Right kidney (tissue), 9 donors: ENCODE measurements at places on chromosomes 12 and 14.

DNA sequence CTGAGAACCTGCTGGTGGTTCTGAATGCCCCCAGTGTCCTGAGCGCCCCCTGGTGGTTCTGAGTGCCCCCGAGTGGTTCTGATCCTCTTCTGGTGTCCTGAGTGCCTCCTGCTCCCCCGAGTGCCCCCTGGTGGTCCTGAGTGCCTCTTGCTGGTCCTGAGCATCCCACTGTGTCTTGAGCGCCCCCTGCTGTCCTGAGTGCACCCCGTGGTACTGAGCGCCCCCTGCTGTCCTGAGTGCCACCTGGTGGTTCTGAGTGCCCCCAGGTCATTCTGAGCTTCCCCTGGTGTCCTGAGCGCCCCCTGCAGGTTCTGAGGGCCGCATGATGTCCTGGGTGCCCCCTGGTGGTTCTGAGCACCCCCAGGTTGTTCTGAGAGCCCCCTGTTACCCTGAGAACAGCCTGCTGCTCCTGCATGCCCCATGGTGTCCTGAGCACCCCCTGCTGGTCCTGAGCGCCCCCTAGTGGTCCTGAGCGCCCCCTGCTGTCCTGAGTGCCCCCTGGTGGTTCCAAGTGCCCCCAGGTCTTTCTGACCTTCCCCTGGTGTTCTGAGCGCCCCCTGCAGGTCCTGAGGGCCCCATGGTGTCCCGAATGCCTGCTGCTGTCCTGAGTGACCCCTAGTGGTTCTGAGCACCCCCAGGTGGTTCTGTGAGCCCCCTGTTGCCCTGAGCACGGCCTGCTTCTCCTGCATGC, 1165.4 kb downstream of the TMEM121 start:
- DNase-seq, result no peak

GRCh38 chr14:96122496-96122895, 82.1 kb upstream of the BDKRB2 start:
- DNase-seq, result no peak

- no peak for DNase-seq
Measured at GRCh38 chr14:53341324-53341723, 188.2 kb upstream of the DDHD1 start.

- DNase-seq, result peak; percentile 68
Measured at GRCh38 chr14:68843471-68844209, 50.8 kb upstream of the ZFP36L1 start.

DNA sequence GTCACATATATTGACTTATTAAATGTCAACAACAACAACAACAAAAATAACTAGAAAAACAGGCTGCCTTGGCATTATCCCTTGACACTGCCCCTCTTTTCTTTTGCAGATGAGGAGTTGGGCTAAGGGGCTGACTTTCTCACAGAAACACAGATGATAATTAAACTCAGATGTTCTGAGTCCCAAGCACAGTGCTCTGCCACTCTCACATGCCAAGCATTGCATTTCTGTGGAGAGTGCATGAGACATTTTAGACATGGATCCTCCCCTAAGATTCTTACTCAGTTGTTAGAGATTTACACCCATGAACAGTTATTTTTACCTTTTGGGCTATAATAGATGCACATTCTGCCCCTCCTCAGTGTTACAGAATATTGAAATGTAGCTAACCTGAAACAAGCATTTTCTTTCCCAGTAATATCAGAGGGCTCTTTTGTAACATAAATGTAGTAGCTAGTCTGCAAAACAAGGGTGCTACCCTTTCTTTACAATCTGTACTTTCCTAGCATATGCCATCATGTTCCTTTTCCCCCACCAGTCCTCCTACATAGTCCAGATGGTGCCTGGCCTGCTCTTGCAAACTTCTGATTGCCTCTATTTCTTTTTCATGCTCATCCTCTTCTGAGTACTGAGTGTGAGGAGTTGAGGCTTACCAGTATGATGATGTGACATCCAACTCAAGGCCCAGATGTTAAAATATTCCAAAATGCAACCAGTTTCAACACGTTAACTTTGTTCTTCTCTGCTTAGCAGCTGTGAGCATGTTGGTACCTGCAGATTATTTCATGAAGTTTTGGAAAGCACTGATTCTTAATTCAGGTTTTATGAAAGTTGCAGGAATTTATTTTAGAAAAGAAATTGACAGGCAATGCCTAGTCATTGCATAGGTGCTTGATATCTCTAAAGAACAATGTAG, 125.0 kb upstream of the ATP2B1 start:
- DNase-seq, result no peak

GRCh38 chr14:104726600-104727451, 2.8 kb downstream of the ADSS1 start:
- DNase-seq, result no peak

DNA sequence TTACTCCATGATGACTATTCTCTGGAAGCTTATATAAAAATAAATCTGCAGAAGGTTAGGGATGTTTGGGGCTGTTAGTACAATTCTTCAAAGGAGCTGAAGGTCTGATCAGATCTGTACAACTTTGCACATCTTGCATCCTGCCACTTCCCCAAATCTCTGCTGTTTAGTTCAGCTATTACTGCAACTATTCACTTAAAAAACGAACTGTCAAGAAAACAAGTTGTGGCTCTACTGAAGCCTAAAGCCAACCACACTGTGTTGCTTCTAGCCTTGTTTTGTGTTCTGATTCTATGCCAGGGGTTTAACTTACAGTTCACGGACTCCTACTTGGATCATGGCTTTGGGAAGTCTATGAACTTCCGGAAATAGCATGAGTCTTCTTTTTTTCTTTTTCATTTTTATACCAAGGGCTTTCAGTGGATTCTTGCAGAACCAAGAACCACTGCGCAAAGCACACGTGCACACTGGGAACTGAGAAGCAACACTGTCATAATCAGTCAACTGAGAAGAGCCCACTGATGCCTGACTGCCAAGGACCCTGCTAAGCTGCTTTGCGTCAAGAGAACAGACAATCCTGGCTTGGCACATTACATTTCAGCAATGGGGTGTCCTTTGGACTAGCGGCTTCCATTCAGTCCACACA, 66.3 kb upstream of the EEA1 start:
- no peak for DNase-seq

- no peak for DNase-seq
Measured at GRCh38 chr12:89980236-89980635, 271.6 kb upstream of the ATP2B1 start.

GRCh38 chr14:20492486-20492885, 12.9 kb upstream of the RNASE10 start:
- DNase-seq, result no peak

DNA sequence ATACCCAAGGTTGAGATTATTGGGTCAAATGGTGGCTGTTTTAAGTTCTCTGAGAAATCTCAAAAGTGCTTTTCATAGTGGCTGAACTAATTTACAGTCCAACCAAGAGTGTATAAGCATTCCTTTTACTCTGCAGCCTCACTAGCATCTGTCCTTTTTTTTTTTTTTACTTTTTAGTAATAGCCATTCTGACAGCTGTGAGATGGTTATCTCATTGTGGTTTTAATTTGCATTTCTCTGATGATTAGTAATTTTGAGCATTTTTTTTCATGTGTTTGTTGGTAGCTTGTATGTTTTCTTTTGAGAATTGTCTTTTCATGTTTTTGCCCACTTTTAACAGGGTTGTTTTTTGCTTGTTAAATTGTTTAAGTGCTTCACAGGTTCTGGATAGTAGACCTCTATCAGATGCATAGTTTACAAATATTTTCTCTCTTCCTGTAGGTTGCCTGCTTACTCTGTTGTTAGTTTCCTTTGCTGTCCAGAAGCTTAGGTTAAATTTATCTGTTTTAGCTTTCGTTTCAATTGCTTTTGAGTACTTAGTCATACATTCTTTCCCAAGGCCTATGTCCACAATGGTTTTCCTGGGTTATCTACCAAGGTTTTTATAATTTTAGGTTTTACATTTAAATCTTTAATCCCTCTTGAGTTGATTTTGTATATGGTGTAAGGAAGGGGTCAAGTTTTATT, 881.3 kb upstream of the SEL1L start:
- no peak for DNase-seq

DNA sequence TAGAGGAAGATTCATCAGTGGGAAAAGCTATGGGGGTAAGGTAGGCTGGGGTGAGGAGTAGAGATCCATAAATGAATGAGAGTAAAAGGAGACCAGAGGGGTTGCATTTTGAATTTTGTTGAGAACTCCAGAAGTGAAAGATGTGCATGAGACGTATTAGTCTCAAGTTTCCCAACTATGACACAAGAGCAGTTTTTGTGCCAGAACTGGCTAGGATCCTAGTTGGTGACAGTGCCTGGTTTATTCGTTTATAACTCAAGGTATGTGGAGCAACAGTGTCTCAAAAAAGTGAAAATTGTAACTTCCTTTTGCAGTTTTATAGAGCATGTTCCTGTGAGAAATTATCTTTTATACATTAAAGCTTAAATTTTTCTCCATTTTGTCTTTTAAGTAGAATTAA, 377.0 kb downstream of the NPAS3 start:
- DNase-seq, result no peak

- no peak for DNase-seq
Measured at GRCh38 chr14:24426150-24426911, 3.1 kb downstream of the CBLN3 start.

DNA sequence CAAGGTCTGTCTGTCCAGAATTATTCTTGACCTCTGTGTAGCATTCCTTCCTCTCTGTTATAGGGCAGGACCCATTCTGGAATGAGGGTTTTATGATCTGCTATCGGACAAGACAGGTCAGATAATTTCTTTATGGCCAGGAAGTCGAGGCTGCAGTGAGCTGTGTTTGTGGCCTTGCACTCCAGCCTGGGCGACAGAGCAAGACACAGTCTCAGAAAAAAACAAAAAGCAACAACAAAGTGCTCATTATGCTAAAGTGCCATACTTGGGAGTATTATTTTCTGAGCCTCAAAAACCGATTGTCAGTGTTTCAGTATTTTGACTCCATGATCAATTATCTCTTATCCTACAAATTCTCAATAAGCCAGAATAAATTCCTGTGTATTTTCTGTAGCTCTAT, 4.1 kb downstream of the CIPC start:
- no peak for DNase-seq

- DNase-seq, result no peak
Measured at GRCh38 chr12:78928200-78929074, 63.9 kb downstream of the SYT1 start.

GRCh38 chr14:63513756-63514155, 29.4 kb downstream of the PPP2R5E start:
- DNase-seq, result no peak

DNA sequence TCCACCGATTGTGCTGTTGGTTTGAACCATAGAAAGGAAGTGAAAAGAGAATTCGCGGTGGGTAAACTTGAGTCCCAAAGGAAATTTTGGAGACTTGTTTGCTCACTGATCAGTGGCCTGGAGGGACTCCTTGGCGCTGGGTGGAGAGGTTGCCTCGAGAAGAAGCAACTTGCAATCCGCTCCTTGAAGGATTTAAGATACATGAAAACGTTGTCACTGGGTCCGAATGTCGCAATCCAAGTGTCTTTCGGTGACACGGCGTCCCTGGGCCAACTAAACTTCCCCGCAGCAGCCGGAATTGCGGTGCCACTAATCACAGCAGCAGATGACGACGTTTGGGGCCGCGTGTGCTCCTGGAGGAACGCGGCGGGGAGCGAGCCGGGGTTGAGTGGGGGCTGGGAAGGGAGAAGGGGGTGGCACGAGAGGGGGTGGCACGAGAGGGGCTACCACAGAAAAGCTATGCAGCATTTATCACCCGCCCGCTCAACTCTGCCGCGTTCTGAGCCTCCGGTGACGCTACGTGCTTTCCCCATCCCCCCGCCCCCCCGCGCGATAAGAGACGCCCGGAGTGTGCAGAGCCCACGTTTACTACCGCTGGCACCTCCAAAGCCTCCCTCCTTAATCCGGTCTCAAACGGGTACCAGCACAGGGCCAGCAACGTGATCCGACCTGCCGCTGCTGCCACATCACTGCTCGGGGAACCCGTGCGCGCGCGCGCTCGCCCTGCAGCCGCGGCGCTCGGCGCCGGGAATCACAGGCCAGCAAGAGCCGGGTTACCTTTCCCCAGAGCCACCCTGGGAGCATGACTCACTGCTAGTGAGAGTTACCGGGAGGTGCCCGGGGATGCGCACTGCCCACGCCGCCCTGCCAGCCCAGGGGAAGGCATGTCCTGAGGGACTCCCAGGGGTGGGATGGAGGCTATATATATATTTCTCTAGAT, 833 bp upstream of the BHLHE41 start:
- DNase-seq, result peak; percentile 85

GRCh38 chr14:35341751-35342488, 49.7 kb downstream of the PSMA6 start:
- DNase-seq, result peak; percentile 83

- DNase-seq, result no peak
Measured at GRCh38 chr14:95679148-95679815, 6.9 kb upstream of the TCL1B start.

GRCh38 chr12:120353556-120354317, 15.2 kb downstream of the MSI1 start:
- DNase-seq, result no peak

DNA sequence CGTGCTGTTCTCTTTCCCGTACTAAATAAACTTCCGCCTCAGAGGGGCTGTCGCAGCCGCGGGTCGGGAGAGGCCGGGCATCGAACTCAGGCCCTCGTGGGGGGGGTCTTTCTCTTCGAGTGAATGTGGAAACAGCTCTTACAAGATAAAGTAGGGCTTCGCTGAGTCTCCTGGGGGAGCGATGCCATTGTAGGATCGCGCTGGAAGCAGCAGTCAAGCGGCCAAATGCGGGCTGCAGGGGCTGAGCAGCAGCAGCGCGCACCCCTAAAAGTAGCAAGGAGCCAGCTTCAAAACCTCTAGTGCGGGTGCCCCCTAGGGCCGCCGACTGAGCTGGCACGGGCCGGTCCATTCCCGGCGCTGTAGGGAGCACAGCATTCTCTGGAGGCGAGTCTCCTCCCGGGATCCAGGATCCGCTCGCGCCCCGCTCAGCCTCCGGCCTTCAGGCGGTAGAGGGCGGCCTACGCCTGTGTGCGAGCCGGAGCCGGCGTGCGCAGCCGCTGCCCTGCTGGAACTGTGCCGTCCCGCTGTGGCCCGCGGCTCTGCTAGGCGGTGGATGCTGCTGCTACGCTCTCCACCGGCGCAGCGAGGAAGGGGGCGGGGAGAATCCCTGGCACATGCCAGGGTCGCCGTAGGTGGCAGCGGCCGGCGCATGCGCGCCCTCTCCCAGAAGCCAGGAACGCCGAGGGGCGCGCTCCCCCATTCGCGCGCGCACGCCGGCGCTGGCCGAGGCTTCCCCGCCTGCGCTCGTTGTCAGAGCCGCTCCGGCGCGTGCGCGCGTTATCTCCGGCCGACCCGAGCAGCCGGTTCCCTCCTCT, at the start of gene FUT8:
FUT8 (plus strand) TSS at position 699 of the 815 bp plus-strand sequence. CDS start 148,834 bp downstream, outside the sequence.
- peak; percentile 95 for DNase-seq

DNA sequence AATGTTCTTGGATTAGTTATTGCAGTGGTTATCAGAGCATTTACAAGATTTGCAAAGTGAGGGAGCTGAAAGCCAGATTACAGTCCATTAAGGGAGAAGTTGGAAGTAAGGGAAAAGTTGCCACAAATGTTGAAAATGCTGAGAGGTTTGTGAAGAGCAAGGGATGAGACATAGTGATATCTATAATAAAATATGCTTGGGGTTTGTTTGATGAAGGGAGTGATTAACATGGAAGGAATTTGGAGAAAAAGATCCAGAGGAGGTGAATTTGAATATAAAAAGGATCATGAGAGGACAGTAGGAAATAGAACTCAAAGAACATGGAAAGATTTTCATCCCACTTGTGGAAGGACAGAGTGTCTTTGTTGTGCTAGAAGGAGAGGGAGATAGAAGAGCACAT, 19.3 kb upstream of the CCER1 start:
- no peak for DNase-seq

- DNase-seq, result peak; percentile 74
Measured at GRCh38 chr12:104049903-104050356, at the start of gene GLT8D2. Gene GLT8D2 (minus strand): TSS chr12:104050187. CDS start chr12:104019648, 30,539 bp downstream.
